Mucosa of gallbladder (tissue), 1 donor: ENCODE measurements at places on chromosomes 5 and 9.

DNA sequence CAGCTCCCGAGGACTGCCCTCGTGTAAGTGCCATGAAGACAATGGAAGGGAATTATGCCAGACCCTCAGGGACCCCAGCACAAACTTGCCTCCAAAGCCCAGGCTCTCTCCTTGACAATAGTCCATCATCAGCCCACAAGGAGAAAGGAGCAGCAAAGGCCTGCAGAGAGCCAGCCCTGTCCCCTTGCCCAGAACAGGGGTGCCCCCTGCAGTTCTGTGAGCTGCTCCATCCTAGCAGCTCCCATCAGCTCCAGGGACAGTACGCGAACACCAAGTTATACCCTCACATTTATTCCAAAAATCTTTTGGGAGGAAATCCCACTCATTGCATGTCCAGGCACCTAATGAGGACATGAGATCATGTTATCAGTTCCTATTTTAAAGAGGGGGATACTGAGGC is 11.1 kb downstream of the BARX1 start:
- no peak for DNase-seq

DNA sequence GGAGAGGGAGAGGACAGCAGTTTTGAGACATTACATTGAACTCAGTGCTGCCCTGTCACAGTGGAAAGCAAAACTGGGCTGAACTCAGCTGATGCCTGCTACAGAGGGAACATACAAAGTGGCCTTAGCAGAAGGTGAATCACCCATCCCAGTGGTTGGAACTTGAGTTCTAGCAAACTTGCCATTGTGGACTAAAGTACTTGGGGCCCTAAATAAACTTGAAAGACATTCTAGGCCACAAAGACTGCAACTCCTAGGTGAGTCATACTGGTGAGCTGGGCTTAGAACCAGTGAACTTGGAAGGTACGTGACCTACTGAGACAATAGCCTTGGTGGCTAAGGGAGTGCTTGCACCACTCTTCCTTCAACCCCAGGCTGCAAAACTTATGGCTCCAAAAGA is 155.7 kb upstream of the RIOK2 start:
- DNase-seq, result no peak

DNA sequence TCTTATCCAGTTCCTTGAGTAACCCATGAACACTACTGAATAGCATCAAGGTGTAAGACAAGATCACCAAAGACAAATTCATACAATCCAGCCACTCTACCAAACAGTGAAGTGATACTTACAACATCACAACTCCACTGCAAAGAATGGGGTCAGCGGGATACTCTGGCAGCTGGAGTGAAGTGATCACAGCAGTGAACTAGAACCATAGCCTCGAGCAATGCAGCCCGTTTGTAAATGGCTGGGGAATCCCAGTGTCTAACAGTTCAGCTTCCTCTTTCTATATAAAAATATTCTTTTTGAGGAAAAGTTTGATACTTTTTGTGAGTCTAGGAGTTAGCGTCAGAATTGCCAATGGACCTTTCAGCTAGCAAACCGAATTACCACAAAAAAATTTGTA is 515.2 kb downstream of the ZNF608 start:
- no peak for DNase-seq

- no peak for DNase-seq
These were observed 398.1 kb downstream of the MAN2A1 start for GRCh38 chr5:110087829-110088228.

DNA sequence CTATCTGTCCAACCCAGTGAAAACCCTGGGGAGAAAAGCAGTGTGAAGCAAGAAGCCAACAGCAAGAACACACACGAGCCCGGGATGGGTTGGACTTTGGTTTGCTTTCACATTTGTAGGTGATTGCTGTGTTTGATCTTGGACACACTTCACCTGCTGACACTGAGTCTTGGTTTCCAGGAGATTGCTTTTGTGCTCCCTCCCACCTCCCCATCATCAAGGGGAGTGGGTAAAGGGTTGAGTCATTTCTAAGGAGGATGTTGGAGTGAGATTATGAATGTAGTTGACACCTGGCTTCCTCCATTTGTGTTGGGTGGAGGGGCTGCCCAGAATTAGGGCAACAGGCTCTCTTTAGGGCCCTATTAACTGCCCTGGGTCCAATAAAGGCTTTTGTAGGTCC is 37.5 kb downstream of the ANKDD1B start:
- no peak for DNase-seq

- no peak for DNase-seq
These were observed 749.2 kb upstream of the CDH10 start for GRCh38 chr5:25393957-25394356.

GRCh38 chr5:100493996-100494395 is 41.2 kb upstream of the FAM174A start:
- no peak for DNase-seq

- DNase-seq, result no peak
These were observed at the start of gene LCNL1 for GRCh38 chr9:136982232-136983051. Gene LCNL1, plus strand, starts transcription at chr9:136982993. Its CDS starts 594 bp downstream, at chr9:136983587.

GRCh38 chr5:77983482-77984199 is 207.5 kb upstream of the TBCA start:
- DNase-seq, result no peak

GRCh38 chr5:139863361-139863760 is 67.8 kb downstream of the PSD2 start:
- DNase-seq, result peak; percentile 74

GRCh38 chr5:137688210-137688840 is 47.6 kb downstream of the KLHL3 start:
- no peak for DNase-seq

DNA sequence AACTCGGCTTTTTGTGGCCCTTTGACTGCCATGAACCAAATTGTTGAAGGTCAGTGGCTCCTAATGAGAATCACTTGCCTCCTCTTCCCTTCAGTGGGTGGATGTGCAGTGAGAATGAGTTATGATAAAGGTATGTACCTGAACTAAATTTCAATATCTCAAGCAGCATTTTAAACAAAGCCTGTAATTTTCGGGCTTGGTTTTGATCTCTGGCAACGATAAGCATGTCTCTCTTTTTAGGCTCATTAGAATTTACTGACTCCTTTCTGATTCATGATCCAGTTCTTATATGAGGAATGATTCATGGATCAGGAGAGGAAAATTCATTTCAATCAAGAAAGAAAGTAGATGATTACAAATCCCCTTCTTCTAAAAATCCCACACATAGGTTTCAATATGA is 305.5 kb downstream of the ARRDC3 start:
- DNase-seq, result no peak

DNA sequence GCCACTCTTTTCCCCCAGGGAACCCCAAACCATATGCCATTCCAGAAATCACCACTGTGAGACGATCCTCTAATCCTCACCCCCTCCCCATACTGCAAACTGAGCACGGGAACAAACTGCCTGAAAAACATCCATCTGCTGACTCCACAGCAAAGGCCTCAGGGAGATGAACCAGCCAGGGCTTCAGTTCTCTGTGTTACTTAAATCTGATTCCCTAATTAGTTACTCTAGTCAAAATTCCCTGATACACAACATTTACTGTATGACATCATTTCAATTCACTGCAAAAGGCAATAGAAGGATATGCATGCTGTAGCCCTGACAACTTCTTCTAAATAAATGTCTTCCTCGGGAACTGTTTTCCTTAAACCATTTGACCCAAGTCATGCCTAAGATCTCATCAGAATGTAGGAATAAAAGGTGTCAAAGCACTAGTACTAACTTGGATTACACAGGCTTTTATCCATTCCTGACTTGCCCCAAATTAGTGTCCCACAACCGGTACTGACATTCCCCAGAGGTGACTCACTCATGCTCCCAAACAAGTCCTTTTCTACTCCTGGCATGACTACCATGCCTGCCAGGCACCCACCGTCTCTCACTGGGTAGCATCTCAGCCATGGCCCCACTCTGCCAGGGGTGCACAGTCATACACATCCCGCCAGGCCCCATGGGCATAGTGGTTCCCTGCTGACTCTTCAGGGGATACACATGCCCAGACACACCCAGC is 35.0 kb downstream of the MTX3 start:
- no peak for DNase-seq

DNA sequence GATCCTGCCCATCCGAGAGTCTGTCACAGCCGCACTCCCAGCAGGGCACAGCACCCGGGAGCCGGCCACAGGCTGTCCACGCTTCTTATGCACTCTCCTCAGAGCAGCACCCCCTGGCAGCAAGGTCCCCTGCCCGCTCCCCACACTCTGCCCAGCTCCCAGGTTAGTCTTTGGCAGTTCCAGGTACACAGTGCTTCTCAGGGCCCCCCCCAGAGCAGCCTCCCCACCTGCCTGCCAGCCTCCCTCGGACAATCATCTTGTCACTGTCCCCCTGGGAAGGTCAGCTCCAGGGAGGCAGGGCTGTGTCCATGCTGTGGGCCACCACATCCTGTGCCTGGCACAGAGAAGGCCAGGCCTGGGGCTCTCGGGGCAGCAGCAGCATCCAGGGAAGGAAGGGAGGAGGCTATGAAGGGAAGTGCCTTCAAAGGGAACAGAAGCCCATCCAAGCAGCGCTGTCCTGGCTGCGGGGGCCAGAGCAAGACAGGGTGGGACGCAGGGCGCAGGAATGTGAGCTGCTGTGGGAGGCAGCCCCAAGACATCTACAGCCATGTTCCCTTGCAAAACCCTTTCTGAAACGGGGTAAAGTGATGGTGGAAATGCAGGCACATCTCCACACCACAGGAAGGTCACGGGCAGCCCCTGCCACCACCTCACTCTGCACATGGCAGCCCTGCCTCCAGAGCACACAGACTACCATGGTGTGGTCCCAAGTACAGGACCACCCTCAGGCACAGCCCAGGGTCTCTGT is 68.6 kb upstream of the ADAMTS2 start:
- peak; percentile 2 for DNase-seq

- DNase-seq, result no peak
These were observed 201.4 kb downstream of the ADAMTSL1 start for GRCh38 chr9:18675332-18675731.
